ENCODE measurements at places on chromosomes 5 and 9.

- H3K27ac ChIP-seq: no peak overlapping the region
- H3K4me3 ChIP-seq: no peak overlapping the region
- no peak for DNase-seq
- peaks cover 6% of the 10 kb centered on the region for H3K4me1 ChIP-seq
These were observed 138.5 kb downstream of the MPDZ start for GRCh38 chr9:13140843-13141592.

- H3K4me3 ChIP-seq: peak overlapping the region; percentile 55
- peaks cover 12% of the 10 kb centered on the region for H3K4me1 ChIP-seq
- no peak for DNase-seq
- no peaks in the 10 kb centered on the region for H3K36me3 ChIP-seq
- H3K27ac ChIP-seq: no peak overlapping the region
- H3K27me3 ChIP-seq: no peaks in the 10 kb centered on the region
These were observed 1.8 kb downstream of the SEMA5A start for GRCh38 chr5:9544056-9544455.

GRCh38 chr5:74546796-74547195 is 93.7 kb downstream of the ENC1 start:
- H3K27me3 ChIP-seq: no peaks in the 10 kb centered on the region
- DNase-seq: no peak
- no peak overlapping the region for H3K4me3 ChIP-seq

- H3K4me1 ChIP-seq: peaks cover 3% of the 10 kb centered on the region
- no peak overlapping the region for H3K27ac ChIP-seq
- H3K36me3 ChIP-seq: no peaks in the 10 kb centered on the region
These were observed 203.5 kb downstream of the ERCC6L2 start for GRCh38 chr9:96078897-96079490.

DNA sequence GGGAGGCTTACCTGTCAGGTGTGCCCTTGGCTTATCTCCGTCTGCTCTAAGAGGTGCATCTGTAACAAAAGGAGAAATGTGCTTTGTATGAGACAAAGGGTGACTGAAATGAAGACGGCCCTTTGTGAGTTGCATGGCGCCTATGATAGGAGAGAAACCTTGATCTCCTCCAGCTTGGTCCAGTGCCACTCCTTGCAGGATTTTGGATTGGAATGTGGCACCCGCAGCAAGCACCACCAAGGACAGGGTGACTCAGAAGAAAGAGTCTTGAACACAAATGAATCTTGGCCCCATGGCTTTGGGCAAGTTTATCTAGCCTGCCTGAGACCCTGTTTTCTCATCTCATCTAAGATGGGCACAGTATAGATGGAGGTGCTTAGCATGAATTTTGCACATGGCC is 13.4 kb downstream of the TNFSF15 start:
- no peaks in the 10 kb centered on the region for H3K27me3 ChIP-seq
- H3K4me3 ChIP-seq: no peak overlapping the region
- H3K27ac ChIP-seq: no peak overlapping the region
- DNase-seq: no peak
- no peaks in the 10 kb centered on the region for H3K36me3 ChIP-seq
- no peaks in the 10 kb centered on the region for H3K4me1 ChIP-seq

- peak; percentile 24 for DNase-seq
- H3K36me3 ChIP-seq: no peaks in the 10 kb centered on the region
- no peaks in the 10 kb centered on the region for H3K4me1 ChIP-seq
- no peak within 1 kb of the TSS for H3K4me3 ChIP-seq
These were observed at the start of gene GDA for GRCh38 chr9:72149231-72149975. GDA (plus strand) TSS chr9:72149440; CDS start chr9:72149560, 120 bp downstream.

DNA sequence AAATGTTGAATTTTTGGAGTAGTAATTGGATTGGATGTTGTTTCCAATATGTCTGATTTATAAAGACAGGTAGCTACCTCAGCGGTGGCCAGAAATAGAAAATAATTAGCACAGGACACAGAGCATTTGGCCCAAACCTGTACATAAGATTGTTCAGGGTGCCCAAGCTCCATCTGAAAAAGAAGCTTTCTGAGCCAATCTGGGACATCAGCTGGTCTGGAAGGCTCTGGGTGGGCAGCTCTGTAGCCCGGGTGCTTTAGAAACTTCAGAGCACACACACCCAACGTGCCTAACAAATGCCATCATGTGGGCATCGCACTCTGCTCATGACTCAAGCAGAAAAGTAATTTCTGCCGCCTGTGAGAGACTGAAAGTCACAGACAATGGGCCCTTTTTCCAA is 460.7 kb downstream of the ICE1 start:
- H3K27me3 ChIP-seq: peaks cover 3% of the 10 kb centered on the region
- no peaks in the 10 kb centered on the region for H3K36me3 ChIP-seq
- H3K4me3 ChIP-seq: no peak overlapping the region
- no peak overlapping the region for H3K27ac ChIP-seq
- H3K4me1 ChIP-seq: peaks cover 2% of the 10 kb centered on the region

DNA sequence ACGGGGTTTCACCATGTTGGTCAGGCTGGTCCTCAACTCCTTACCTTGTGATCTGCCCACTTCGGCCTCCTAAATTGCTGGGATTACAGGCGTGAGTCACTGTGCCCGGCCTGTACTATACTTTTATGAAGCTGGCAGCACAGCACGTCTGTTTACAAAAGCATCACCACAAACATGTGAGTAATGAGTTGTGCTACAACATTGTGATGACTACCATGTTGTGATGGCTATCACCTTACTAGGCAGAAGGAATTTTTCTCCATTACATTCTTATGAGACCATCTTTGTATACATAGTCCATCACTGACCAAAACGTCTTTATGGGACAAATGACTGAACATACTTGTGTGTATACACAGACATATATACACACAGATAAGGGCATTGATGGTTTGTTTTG is 1019.0 kb downstream of the CDH18 start:
- H3K4me3 ChIP-seq: no peak overlapping the region
- H3K27ac ChIP-seq: no peak overlapping the region
- no peaks in the 10 kb centered on the region for H3K36me3 ChIP-seq
- peaks cover 1% of the 10 kb centered on the region for H3K4me1 ChIP-seq
- no peak for DNase-seq

DNA sequence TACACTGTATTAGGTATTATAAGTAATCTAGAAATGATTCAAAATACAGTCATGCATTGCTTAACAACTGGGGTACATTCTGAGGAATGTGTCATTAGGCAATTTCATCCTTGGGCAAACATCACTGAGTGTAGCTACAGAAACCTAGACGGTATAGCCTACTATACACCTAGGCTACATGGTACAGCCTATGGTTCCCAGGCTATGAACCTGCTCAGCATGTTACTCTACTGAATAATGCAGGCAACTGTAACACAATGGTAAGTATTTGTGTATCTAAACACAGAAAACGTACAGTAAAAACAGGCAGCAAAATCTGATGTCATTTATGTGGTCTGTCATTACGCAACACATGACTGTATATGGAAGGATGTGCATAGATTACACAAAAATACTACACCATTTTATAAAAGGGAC is 96.8 kb downstream of the RAPGEF6 start:
- DNase-seq: no peak
- H3K27ac ChIP-seq: no peak overlapping the region
- no peaks in the 10 kb centered on the region for H3K27me3 ChIP-seq

- H3K4me1 ChIP-seq: no peaks in the 10 kb centered on the region
- H3K27ac ChIP-seq: no peak overlapping the region
- no peak for DNase-seq
- no peak overlapping the region for H3K4me3 ChIP-seq
- no peaks in the 10 kb centered on the region for H3K27me3 ChIP-seq
These were observed 71.2 kb upstream of the SPDL1 start for GRCh38 chr5:169512385-169512784.

DNA sequence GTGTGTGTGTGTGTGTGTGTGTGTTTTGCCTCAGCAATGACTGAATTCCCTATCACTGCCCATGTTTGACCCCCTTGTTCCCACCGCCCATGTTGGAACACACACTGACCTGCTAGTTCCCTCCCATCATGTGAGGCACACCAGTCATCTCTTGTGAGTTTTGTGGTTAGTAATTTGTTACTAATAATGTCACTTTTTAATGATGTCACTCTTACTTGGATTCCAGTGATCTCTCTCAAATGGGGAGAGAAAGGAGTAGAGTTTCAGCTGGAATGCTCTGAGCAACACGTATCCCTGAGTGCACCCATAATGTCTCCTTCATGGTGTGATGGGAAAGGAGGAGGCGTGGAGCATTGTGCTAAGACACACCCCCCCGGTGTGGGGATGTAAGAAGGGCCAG is 172.6 kb downstream of the SH3GL2 start:
- H3K4me3 ChIP-seq: no peak overlapping the region
- H3K27ac ChIP-seq: no peak overlapping the region
- H3K36me3 ChIP-seq: no peaks in the 10 kb centered on the region
- H3K27me3 ChIP-seq: no peaks in the 10 kb centered on the region
- H3K4me1 ChIP-seq: no peaks in the 10 kb centered on the region
- DNase-seq: no peak

- no peak for DNase-seq
- H3K27me3 ChIP-seq: peaks cover under 1% of the 10 kb centered on the region
- no peak overlapping the region for H3K4me3 ChIP-seq
- H3K36me3 ChIP-seq: no peaks in the 10 kb centered on the region
- no peak overlapping the region for H3K27ac ChIP-seq
These were observed 209.0 kb upstream of the IRX1 start for GRCh38 chr5:3386637-3387036.

- DNase-seq: no peak
- H3K27me3 ChIP-seq: no peaks in the 10 kb centered on the region
- H3K4me3 ChIP-seq: no peak overlapping the region
- no peak overlapping the region for H3K27ac ChIP-seq
- H3K4me1 ChIP-seq: no peaks in the 10 kb centered on the region
- no peaks in the 10 kb centered on the region for H3K36me3 ChIP-seq
These were observed 23.2 kb downstream of the CACNA1B start for GRCh38 chr9:137900584-137901310.

- peaks cover 67% of the 10 kb centered on the region for H3K36me3 ChIP-seq
- H3K27me3 ChIP-seq: no peaks in the 10 kb centered on the region
- DNase-seq: no peak
- peaks cover 2% of the 10 kb centered on the region for H3K4me1 ChIP-seq
These were observed 23.4 kb downstream of the TENT4A start for GRCh38 chr5:6736524-6737042.

- H3K4me3 ChIP-seq: no peak overlapping the region
- no peaks in the 10 kb centered on the region for H3K27me3 ChIP-seq
- H3K4me1 ChIP-seq: peaks cover 26% of the 10 kb centered on the region
- peak; percentile 26 for DNase-seq
- H3K27ac ChIP-seq: no peak overlapping the region
- no peaks in the 10 kb centered on the region for H3K36me3 ChIP-seq
These were observed 92.4 kb upstream of the PRRC1 start for GRCh38 chr5:127425037-127425436.

- H3K4me1 ChIP-seq: peaks cover 37% of the 10 kb centered on the region
- no peak for DNase-seq
These were observed 49.5 kb downstream of the RXRA start for GRCh38 chr9:134375430-134376385.

DNA sequence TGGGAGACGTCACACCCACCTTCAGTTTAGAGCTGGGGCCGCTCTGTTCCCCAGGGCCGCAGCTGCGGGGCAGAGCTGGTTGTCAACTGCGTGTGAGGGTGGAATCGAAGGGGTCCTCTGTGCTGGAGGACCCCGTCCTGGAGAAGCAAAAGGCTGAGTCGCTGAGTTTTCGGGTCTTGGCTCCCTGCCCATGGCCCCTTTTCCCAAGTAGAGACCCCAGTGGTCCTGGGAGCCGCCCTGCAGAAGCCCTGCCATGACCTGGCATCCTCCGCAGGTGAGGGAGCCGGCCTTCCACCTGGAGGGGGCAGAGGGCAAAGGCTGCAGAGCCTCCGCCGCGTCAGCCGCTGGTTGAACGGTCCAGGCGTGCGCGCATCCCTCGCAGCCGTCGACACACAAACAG is 90.4 kb upstream of the COL5A1 start:
- H3K27me3 ChIP-seq: no peaks in the 10 kb centered on the region
- no peak for DNase-seq
- H3K4me1 ChIP-seq: peaks cover 11% of the 10 kb centered on the region
- H3K36me3 ChIP-seq: no peaks in the 10 kb centered on the region

GRCh38 chr5:68380078-68380477 is 164.5 kb downstream of the PIK3R1 start:
- no peak for DNase-seq
- peaks cover 3% of the 10 kb centered on the region for H3K4me1 ChIP-seq

- H3K27ac ChIP-seq: peak overlapping the region; percentile 70
- peaks cover 15% of the 10 kb centered on the region for H3K36me3 ChIP-seq
- peaks cover 63% of the 10 kb centered on the region for H3K4me1 ChIP-seq
- DNase-seq: peak; percentile 95
- H3K27me3 ChIP-seq: no peaks in the 10 kb centered on the region
These were observed 4.4 kb downstream of the CRB2 start for GRCh38 chr9:123360161-123361085.

DNA sequence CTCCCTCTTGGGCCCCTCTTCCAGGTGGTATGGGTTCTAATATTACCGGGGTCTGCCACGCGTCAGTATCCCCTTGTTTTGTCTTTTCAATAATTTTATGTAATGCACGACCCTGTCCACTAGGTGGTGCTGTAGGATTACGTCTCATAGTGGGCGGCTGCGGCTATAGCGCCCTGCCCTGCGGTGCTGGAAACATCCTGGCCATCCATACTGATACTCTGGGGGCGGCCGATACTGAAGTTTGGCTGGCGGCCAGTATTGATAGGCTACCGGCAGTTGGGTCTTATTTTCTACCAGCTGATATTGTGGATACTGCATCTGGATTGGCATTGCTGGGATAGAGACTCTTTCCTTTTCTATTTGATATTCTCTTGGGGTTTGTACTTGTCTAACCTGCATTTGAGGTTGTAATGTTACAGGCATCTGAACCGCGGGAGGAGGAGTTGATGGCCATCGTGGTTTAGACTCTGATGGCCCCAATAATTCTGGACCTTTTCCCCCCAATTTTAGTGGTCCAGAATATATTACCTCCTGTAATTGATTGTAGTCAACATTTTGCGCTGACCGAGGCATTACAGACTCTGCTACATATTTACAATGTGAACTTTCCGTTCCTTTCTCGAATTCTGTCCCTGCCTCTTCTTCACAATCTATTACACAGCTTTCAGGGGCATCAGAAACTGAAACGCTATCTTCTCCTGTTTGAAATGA is 3.3 kb upstream of the TMEM141 start:
- peaks cover 4% of the 10 kb centered on the region for H3K36me3 ChIP-seq
- peak; percentile 86 for DNase-seq
- H3K27me3 ChIP-seq: no peaks in the 10 kb centered on the region
- H3K4me1 ChIP-seq: peaks cover 12% of the 10 kb centered on the region

GRCh38 chr9:22529426-22530199 is 83.0 kb downstream of the DMRTA1 start:
- no peaks in the 10 kb centered on the region for H3K4me1 ChIP-seq
- no peak overlapping the region for H3K4me3 ChIP-seq
- no peaks in the 10 kb centered on the region for H3K27me3 ChIP-seq
- H3K27ac ChIP-seq: no peak overlapping the region
- no peak for DNase-seq

GRCh38 chr5:114053372-114053771 is 308.5 kb upstream of the KCNN2 start:
- peaks cover 47% of the 10 kb centered on the region for H3K27me3 ChIP-seq
- H3K36me3 ChIP-seq: no peaks in the 10 kb centered on the region
- peaks cover 5% of the 10 kb centered on the region for H3K4me1 ChIP-seq
- no peak for DNase-seq
